ENCODE measurements at places on chromosomes 16 and 17.

DNA sequence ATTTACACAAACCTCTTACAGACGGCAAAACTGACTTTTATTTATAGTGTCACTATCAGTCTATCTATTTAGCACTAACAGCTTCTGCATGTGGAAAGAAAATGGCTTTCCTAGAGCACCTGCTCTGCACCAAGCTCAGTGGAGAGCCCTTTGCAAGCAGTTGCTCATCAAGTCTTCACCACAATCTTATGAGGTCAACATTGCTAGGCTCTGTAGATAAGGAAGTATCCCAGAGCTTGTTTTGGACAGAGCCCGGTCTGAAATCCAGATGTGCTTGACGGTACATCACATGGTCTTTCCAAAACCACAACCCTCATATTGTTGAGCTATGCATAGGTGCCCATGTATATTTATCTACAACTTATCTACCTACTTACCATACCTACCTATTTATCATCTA is 572.7 kb upstream of the CDH5 start:
- no peaks in the 10 kb centered on the region for H3K4me1 ChIP-seq
- H3K36me3 ChIP-seq: no peaks in the 10 kb centered on the region
- peaks cover 2% of the 10 kb centered on the region for H3K27me3 ChIP-seq
- no peak for DNase-seq
- H3K27ac ChIP-seq: no peak overlapping the region
- H3K4me3 ChIP-seq: no peak overlapping the region

DNA sequence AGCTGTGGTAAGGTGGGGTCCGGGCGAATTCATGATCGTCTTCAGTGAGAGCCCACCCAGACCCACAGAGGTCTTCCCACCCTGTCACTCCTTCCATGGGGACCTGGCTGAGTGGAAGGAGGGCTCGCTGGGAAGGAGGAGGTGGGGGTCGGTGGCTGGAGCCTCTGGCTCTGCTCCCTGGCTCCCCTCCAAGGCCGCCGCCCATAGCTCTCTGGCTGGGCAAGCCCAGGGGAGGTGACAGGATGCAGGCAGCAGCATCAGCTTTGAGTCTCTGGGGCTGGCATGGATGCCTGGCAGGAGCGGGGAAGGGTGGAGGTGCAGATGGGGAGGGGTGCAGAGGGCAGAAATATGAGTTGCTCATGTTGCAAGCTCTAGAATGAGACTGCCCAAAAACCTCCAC is 147.0 kb downstream of the ENGASE start:
- H3K4me3 ChIP-seq: no peak overlapping the region
- H3K27ac ChIP-seq: no peak overlapping the region

DNA sequence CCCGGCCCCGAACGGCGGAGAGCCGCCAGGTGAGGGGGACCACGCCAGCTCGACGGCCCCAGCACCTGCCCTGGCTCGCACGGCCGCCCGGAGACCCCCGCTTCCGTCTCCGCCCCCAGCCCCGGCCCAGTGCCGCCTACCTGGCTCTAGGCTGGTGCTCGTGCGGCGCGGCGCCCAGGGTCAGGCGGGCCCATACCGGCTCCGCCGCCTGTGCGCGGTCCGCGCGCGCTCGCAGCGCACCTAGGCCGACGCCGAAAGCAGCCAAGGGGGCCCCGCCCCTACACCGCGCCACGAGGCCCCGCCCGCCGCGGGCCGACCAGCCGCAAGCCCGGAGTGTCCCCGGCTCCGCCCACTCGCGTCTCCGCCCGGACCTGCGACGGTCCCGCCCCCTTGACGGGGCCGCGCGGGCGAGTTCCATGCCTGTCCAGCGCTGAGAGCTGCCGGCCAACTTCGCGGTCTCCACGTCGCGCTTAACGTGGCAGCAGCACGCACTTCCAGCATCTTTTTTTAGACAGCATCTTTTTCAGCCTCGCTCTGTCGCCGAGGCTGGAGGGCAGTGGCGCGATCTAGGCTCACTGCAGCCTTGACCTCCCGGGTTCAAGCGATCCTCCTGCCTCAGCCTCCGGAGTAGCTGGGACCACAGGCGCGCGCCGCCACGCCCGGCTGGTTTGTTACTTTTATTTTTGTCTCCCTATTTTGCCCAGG is at the start of gene SLC25A39:
TSS of gene SLC25A39 (minus strand) at position 253 of the 705 bp plus-strand sequence. CDS start 1,261 bp downstream, outside the sequence.
- peak within 1 kb of the TSS; percentile 96 for H3K4me3 ChIP-seq
- peaks cover 8% of the 10 kb centered on the region for H3K36me3 ChIP-seq
- H3K4me1 ChIP-seq: peaks cover 16% of the 10 kb centered on the region
- peak; percentile 98 for DNase-seq

DNA sequence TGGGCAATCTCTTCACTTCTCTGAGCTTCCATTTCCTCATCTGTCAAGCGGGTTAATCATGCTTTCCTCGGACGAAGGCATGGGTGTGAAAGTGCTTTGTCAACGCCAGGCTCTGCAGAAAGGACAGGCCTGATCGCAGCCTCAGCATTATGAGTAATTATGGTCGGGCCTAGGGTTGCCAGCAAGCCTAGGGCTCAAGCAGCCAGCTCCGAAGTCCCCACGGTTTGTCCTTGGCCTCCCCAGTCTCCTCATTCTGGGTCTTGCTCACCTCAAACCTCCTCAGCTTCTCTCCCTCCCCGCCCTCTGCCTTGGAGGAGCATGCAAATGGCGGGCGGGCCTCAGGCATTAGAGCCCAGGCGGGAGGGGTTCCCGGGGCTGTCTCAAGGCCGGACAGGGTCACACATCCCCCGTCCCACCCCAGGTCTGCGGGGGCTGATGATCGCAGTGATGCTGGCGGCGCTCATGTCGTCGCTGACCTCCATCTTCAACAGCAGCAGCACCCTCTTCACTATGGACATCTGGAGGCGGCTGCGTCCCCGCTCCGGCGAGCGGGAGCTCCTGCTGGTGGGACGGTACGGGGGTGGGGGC is 10.2 kb upstream of the FAM83G start:
- H3K27ac ChIP-seq: no peak overlapping the region
- peaks cover 18% of the 10 kb centered on the region for H3K4me1 ChIP-seq
- H3K36me3 ChIP-seq: no peaks in the 10 kb centered on the region

DNA sequence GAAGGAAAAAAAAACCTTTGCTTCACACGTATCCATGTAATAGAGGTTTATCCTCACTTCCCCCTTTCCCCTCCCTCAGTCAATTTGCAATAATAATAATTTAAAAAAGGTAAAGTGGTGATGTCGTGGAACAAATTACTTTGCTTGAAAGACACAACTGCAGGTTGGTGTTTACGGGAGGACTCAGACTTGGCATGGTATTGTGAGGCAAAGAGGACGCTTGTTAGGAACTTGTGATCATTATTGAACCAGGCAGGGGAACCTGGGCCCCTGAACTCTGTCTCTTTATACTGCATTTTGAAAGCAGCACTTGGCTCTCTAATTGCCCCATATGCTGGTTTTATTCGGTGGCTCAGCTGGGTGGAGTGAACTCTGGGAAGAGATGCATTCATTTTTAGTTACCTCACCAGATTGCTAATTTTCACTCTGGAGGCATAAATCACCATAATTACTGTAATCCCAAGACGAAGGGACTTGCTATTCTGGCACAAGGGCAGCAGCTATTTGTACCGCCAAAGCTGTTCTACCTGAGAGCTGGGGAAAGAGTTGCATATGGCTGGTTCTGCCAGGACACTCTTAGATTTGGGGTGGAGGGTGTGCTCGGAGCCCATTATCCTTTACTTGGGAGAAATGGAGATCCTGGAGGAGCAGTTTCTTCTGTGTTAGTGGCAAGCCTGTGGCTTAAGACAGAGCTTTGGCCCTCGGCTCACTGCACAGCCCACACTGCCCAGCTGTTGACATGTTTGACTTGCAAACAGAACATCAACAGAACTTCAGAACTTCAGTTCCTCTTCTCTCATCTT is 5.7 kb upstream of the DHX8 start:
- H3K36me3 ChIP-seq: no peaks in the 10 kb centered on the region
- peaks cover 3% of the 10 kb centered on the region for H3K27me3 ChIP-seq
- H3K4me1 ChIP-seq: no peaks in the 10 kb centered on the region
- H3K4me3 ChIP-seq: no peak overlapping the region
- no peak for DNase-seq
- no peak overlapping the region for H3K27ac ChIP-seq

GRCh38 chr17:39800540-39800939 is 62.8 kb downstream of the GRB7 start:
- peak overlapping the region; percentile 57 for H3K4me3 ChIP-seq
- H3K27ac ChIP-seq: peak overlapping the region; percentile 93
- DNase-seq: no peak
- H3K4me1 ChIP-seq: peaks cover 43% of the 10 kb centered on the region
- H3K27me3 ChIP-seq: no peaks in the 10 kb centered on the region
